EH (cell line): ENCODE measurements at places on chromosomes 12 and 14.

DNA sequence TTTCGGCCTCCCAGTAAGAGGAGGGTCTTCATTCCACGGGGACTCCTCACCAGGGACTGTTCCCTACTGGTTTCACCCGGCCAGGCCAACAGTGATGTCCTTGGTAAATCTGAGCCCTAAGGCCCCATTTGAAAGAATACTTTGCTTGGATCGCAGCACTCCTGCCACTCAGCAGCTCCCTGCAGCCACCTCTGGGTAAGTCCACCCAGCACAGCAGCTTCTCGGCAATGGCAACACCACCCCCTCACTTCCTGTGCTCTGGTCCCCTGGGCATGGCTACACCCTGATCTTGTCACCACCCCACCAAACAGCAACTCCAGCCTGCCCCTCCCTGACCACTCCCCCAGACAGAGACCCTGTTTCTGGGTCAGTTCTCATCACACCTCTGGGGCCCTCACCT, 100.3 kb downstream of the SETD3 start:
- no peak for DNase-seq

DNA sequence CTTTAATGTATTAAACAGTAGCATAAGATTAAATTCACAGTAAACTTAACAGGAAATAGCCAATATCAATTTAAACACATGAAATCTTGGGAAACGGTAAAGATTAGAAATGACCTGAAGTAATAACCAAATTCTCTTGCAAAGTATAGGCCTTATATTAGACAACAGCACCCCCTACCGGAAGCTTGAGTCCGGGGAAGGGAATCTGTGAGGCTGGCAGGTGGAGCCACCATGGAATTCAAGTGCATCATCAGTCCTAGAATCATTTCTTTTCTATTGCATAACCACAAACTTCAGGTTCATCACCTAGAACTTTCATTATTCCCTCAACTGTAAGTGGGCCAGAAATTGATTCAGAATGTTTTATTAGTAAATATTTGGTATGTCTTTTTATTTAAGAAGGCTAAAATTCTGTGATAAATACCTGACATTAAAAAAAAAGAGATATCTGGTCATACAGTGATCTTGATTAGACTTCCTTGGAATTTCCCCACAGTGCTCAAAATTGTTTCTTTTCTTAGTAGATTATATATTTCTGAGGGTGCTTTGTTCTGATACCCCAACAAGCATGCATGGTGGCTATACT, 48.6 kb downstream of the AP5M1 start:
- peak; percentile 73 for DNase-seq

DNA sequence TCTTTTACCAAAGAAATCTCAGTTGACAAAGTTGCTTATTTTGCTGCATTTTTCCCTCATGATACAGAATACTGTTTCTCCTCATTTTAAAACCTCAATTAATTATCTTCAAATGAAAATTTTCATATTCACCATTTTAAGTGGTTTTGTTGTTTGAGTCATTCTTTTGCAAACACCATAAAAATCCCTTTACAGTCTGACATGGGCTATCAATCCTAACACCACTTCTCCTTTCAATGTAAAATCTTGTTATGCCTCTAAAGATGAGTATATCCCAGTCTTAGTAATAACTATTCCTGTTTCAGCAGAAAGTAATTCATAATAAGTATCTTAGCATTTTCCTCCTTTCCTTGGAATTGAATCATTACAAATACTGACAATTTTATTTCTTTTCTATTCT, 192.2 kb downstream of the SYT1 start:
- peak; percentile 13 for DNase-seq

DNA sequence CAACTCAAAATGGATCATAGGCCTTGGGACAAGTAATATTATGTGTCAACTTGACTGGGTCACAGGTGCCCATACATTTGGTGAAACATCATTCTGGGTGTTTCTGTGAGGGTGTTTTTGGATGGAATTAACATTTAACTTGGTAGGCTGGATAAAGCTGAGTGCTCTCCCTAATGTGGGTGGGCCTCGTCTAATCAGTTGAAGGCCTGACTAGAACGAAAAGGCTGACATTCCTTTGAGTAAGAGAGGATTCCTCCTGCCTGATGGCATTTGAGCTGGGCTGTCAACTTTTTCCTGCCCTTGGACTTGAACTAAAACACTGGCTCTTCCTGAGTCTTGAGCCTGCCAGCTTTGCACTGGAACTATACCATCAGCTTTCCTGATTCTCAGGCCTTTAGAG, 93.4 kb upstream of the ESRRB start:
- no peak for DNase-seq

GRCh38 chr12:24494401-24494800, 454.5 kb downstream of the BCAT1 start:
- DNase-seq, result no peak

- peak; percentile 64 for DNase-seq
These were observed 979.4 kb downstream of the GALC start for GRCh38 chr14:87013583-87013982.

DNA sequence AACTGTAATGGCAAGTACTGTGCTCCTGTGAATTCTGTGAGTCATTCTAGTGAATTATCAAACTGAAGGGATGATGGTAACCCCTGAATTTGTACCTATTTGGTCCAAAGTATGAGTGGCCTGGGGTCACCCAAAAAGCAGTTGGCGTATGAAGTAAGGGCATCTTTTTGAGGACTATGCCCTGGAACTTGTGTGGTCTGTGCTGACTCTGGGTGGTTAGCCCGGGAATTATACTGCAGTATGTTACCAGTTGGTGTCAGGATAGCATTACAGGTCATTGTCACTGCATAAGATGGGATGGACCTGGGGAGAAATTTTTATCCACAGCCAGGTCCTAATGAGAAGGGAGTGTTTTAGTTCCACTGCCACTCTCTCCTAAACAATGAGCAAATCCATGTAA, 174.7 kb downstream of the SSPN start:
- DNase-seq, result no peak

GRCh38 chr12:124964836-124965462, 24.0 kb downstream of the DHX37 start:
- no peak for DNase-seq

DNA sequence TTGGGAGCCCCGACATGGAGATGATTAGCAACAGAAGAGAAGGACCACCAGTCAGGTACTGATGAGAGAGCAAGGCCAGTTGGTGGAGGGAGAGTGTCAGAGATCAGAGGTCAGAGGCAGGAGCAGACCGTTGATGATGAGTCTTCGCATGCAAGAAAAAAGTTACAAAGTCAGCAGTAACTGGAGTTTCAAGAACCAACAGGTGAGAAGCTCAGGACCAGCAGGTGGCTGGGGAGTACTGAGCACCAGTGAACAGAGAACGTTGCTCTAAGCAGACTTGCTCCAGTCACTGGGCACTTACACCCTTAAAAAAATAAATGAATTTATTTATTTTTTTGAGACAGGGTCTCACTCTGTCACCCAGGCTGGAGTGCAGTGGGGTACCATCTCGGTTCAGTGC, 44.5 kb upstream of the KCNA1 start:
- no peak for DNase-seq

GRCh38 chr14:28142400-28143015, 624.1 kb upstream of the FOXG1 start:
- DNase-seq, result no peak

DNA sequence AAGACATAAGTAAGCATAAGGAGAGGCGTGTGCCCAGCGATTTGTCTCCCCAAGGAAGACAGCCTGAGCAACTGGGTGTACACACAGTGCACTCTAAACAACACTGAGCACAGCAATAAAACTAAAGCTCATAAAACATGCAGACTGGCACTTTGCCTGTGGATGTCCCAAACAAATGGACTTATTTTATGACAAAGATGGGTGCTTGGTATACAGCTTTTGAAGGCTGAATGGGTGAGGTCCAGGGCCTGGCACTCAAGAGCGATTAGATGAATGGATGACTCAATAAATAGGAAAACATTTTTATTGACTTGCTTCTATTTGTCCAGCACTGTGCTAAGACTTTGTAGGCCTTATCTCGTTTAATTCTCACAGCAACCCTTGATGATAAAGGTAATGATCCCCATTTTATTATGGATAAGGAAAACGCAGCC, 28.5 kb downstream of the LGMN start:
- DNase-seq, result peak; percentile 64

- no peak for DNase-seq
These were observed 182.9 kb upstream of the FAR2 start for GRCh38 chr12:28966046-28966780.

- peak; percentile 28 for DNase-seq
These were observed 34.8 kb downstream of the FBXO21 start for GRCh38 chr12:117155278-117156060.

- peak; percentile 9 for DNase-seq
These were observed 7.0 kb downstream of the RNASE10 start for GRCh38 chr14:20512177-20512905.

- DNase-seq, result no peak
These were observed 27.9 kb downstream of the BORCS5 start for GRCh38 chr12:12384571-12385340.

GRCh38 chr14:67514650-67515385, 18.3 kb upstream of the PLEKHH1 start:
- peak; percentile 65 for DNase-seq

- no peak for DNase-seq
These were observed 82.0 kb downstream of the ACSS3 start for GRCh38 chr12:81159856-81160255.

- no peak for DNase-seq
These were observed 48.5 kb downstream of the ADIPOR2 start for GRCh38 chr12:1739368-1739767.

- DNase-seq, result peak; percentile 12
These were observed 99.7 kb upstream of the EGLN3 start for GRCh38 chr14:34050606-34051005.

- DNase-seq, result no peak
These were observed 35.8 kb upstream of the PRKAB1 start for GRCh38 chr12:119631930-119632678.

DNA sequence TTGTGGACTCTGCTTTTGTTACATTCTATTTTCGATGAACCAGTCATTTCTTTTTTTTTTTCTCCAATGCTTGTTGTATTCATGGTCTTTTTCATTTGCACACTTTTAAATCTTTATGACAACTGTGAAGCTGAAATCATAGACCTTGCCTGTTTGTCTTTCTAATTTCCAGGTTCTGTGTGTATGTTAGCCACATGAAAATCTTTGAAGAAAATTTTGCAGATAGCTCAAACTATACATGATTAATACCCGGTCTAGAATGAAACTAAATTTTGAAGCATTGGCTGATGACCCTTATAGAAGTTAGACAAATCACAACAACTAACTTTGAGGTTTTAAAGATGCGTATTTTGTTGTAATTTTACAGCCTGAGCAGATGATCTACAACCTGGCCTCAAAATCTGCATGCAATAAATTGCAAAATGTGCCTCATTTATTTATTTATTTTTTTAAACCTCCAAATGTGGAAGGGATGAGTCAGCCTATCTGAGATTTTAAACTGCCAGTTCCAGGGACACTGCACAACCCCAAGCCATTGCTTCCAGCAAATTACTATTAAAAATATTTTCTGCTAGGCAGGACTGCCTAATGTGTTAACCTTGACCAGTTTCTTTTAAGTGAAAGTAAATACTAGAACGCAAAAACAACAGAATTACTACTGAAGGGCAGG, 96.3 kb upstream of the NAV3 start:
- DNase-seq, result peak; percentile 40

GRCh38 chr14:67416810-67417209, 4.8 kb upstream of the PLEK2 start:
- DNase-seq, result no peak

DNA sequence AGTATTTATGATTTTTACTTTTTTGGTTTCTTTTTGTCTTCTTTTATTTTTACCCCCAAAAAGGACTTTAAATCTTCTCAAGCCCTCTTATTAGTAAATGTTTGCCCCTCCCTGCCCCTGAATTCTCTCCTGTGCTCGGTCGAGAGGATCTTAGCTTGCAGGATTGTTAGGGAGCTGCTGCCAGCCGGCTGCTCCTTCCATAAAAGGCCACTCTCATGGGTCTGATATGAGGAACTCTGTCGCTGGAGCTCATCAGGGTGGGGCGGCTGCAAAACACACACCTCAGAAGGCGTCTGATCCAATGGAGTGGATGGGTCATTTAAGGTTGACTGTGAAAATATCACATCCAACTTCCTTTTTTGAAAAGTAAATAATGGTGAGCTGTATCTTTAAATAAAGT, 8.5 kb downstream of the LTBR start:
- DNase-seq, result peak; percentile 14

GRCh38 chr14:92635896-92636295, 112.5 kb downstream of the LGMN start:
- DNase-seq, result no peak

GRCh38 chr12:4133029-4133428, 140.5 kb upstream of the CCND2 start:
- no peak for DNase-seq

- no peak for DNase-seq
These were observed 1356.4 kb upstream of the TMEM132C start for GRCh38 chr12:126910570-126910969.

DNA sequence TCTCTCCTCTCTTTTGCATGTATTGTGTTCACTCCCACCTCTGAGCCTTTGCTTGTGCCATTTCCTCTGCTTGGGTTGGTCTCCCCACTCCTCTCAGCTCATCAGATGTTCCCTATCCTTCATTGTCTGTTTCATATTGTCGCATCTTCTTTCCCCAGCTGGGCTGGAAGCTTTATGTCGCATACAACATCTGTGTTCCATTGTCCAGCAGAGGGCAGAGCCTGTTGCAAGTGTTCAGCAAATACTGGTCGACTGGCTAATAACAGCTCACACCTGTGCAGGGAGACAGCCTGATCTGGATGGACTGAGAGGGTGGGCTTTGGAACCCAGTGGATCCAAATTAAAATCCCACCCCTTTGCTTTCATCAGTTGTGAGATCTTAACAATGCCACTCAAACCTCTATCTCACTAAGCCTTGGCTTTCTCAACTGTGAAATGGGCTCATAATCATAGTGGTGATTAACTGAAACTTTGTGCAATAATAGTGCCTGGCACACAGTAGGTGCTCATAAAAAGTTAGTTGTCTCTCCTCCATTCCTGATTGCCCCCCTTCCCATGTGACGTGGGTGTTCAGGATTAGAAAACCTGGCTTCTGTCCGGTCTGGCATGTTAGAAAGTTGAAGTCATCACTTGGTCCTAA, 75.8 kb downstream of the RIN3 start:
- DNase-seq, result peak; percentile 51

DNA sequence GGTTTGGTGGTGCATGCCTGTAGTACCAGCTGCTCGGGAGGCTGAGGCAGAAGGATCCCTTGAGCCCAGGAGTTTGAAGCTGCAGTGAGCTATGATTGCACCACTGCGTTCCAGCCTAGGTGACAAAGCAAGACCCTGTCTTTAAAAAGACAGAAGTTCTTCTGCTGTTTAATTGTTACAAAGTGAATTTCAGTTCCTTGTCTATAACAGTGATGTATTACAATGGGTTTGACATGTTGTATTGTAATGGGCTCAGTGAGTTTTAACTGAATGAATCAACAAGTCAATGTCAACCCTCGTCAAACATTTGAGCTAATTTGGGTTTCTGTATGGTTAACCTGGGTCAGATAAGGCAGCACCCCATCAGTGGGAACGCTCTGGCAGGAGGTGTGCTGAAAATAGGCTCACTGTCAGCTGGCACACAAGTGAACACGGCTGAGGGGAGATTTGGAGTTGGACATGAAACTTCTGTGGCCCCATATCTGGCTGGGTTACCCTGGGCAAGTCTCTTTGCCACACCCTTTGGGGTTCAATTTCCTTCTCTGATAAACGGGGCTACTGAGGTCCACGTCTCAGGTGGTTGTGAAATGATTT, 14.0 kb upstream of the TRPV4 start:
- DNase-seq, result no peak
